ENCODE measurements at places on chromosomes 13 and 19.

GRCh38 chr19:35484252-35485036 lies 5.8 kb downstream of the KRTDAP start:
- DNase-seq, result no peak

DNA sequence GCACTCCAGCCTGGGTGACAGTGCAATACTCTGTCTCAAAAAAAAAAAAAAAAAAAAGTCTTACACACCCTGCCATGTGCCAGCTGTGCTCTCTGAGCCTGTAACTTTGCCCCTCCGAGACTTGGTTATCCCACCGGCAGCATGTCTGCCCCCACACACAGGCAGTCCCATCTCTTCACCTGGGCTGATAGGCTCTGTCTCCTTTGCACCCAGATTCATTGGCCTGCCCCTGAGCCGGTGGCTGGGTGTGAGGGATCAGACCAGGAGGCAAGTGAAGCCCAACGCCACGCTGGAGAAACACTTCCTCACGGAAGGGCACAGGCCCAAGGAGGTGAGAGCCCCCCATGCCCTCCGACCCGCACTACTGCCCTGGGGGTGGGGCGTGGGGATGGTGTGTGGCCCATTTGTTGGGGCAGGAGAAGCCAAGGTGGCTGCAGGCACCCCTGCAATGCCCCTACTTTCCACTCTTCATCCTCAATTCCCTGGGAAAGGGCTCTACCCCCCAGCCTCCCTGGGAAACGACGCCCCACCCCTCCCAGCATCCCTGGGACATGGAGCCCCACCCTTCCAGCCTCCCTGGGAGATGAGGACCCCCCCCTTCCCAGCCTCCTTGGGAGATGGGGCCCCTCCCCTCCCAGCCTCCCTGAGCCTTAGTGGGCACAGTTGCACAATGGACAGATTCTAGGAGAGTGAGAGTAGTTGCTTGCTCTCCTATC lies 45.3 kb downstream of the CERS4 start:
- no peak for DNase-seq

- DNase-seq, result no peak
Observed at GRCh38 chr13:50129081-50129705, 113.9 kb downstream of the KCNRG start.

- no peak for DNase-seq
Observed at GRCh38 chr19:58154287-58154678, 3.7 kb upstream of the ZNF329 start.

- no peak for DNase-seq
Observed at GRCh38 chr19:38559428-38560401, 58.0 kb downstream of the MAP4K1 start.

DNA sequence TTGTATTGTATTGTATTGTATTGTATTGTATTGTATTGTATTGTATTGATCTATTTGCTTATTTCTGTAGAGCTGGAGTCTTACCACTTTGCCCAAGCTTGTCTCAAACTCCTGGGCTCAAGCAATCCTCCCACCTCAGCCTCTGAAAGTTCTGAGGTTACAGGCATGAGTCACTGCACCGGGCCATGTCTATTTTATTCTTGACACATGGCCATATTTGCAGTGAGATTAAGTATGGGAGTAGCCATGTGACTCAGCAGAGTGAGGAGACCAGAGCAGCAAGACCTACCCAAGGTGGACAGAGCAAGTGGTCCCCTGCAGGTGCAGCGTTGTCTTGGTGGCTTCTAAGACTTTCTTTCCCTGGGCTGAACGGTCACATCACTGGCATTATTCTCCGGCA lies 49.1 kb upstream of the UBAC2 start:
- no peak for DNase-seq

- DNase-seq, result no peak
Observed at GRCh38 chr19:6490134-6490533, 8.5 kb upstream of the DENND1C start.

DNA sequence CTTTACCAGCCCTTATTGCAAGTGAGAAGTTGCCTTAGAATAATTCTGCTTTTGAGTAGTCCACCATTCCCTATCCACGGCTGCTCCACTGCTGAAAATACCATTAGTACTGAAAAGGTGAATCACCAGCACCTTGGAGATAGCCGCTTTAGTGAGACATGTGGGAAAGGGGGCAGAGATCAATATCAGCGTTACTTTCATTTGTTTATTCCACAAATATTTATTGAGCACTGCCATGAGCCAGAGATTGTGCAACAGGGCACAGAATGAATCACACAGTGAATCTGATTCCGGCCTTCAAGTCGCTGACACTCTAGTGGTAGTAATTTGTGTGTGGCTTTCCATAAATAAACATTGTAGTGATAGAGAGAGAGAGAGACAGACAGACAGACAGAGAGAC lies 31.5 kb upstream of the MYO16 start:
- DNase-seq, result no peak

- DNase-seq, result no peak
Observed at GRCh38 chr13:46373623-46374022, 13.4 kb downstream of the RUBCNL start.

- no peak for DNase-seq
Observed at GRCh38 chr19:5623397-5624017, 624 bp downstream of the SAFB start.

DNA sequence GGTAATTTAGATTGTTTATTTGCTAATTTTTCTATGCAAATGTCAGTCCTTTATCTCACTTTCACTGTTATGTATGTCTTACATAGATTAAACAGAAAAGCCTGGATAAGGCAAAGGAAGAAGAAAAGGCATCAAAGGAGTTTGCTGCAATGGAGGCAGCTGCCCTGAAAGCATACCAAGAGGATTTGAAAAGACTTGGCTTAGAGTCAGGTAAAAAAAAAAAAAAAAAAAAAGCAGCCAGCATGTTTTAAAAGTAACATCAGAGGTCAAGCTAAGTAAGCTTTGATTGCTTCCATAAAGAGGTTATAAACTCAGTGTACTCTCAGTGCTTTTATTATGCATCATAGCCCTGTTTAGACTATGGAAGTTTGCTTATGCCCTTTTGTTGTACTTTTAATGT lies 3.8 kb downstream of the WBP4 start:
- DNase-seq, result no peak

- DNase-seq, result no peak
Observed at GRCh38 chr19:33674626-33675367, 53.0 kb downstream of the CHST8 start.

DNA sequence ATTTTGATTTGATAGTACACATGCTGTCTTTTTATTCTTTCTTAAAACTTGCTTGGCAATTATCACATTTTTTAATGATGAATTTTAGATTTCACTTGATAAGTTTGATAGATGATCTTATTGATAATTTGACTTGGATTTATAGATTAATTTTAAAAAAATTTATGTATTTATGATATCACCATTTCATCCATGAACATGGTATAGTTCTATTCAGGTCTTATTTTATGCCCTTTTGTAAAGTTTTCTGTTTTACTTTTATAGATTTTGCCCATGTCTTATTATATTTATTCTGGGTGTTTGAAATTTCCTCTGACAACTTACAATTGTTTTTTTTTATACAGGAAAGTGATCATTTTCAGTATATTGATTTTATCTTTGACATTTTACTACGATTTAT lies 39.5 kb downstream of the ZNF536 start:
- no peak for DNase-seq

DNA sequence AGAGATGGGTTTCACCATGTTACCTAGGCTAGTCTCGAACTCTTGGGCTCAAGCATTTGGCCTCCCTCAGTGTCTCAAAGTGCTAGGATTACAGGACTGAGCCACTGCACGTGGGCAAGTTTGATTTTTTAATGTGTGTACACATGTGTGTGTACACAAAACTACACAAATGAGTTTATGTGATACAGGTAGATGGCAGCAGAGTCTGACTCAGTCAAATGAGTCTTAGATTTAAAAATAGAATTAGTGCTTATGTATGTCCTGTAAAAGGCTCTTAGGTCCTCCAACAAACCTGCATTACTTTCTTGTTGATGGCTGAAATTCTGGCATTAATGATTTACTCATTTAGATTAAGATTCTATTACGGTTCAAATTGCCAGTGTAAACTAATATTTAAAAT lies 293.7 kb downstream of the PCDH17 start:
- no peak for DNase-seq

DNA sequence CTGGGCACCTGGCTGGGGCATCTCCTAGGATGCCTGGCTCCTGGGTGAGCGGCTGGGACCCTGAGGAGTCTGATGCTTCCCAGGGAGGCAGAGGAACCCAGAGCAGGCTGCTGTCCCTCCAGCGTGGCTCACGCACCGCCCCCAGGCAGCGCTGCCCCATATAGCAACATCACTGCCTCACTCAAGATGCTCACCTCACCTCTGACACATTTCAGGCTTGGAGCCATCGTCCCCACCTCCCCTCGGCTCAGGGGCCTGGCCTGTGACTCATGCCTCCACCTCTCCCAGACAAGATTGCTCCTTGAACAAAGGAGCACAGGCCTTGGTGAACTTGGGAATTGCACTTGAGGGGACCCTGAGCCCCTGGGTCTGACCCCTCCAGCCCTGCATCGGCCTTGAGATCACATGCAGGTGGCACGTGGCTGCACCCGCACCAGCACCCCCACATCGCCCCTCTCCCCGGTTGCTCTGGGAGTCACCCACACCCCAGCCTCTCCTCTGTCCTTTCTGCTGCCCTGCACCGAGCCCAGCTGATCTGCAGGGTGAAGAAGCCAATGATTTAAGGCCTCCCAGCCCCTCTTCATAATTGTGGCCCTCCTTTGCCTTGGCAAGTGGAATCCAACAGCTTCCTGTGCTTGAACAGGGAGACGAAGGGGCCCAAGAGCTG lies 11.2 kb downstream of the CEBPA start:
- no peak for DNase-seq

DNA sequence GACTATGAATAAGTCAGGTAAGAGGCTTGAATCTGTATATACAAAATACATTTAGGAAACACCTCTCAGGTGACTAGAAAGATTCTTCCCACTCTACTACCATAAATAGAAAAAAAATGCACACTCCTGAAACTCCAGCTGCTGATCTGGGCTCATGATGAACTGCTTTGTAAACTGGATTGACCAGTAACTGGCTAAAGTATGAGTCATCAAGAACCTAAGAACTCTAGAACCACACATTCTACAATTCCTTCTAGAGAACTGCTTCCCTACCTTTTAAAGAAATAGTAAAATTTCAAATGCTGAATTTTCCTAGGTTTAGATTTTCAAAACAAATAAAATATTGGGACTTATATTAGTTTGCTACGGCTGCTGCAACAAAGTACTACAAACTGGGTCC lies 55.2 kb downstream of the ELF1 start:
- DNase-seq, result no peak

DNA sequence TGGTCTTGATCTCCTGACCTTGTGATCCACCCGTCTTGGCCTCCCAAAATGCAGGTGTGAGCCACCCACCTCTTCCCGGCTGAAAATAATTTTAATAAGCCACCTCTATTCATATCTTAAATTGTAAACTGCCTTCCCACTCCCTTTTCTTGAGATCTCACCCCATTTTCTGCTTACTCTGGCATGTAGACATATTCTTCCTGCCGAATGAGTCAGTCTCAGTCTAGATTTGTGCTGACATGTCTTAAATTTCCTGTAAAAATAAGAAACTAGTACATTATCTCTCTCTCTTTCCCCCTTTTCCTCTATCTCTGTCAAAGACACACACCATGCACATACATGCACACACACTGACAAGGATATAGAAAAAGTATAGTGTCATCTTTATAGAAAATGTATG lies 60.9 kb downstream of the THSD1 start:
- DNase-seq, result no peak

- no peak for DNase-seq
Observed at GRCh38 chr19:12607631-12608030, 3.0 kb downstream of the ZNF490 start.

- DNase-seq, result no peak
Observed at GRCh38 chr13:69291292-69291906, 816.2 kb upstream of the ATXN8OS start.

DNA sequence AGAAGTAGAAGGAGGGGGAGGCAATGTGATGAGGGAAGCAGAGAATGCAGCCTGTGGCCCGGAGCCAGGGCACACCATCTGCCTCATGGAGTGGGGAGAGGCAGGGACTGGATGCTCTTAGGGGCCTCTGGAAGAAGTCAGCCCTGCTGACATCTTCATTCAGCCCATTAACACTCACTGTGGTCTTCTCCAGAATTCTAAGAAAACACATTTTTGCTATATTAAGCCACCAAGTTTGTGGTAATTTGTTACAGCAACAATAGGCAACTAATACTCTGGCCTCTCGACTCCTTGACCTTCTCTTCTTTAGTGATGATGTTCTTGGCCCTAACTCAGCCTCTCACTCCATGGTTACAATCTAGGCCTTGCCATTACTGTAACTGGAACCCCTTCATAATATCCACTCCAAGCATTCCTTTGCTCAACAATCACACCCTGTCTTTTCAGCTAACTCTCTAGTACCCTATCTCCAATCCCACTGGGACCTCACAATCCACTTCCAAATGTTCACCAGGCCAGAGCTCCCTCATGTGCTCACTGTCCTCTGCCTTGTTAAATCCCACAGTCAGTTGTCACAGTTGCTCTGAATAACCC lies 98.5 kb downstream of the MIPEP start:
- DNase-seq, result no peak

DNA sequence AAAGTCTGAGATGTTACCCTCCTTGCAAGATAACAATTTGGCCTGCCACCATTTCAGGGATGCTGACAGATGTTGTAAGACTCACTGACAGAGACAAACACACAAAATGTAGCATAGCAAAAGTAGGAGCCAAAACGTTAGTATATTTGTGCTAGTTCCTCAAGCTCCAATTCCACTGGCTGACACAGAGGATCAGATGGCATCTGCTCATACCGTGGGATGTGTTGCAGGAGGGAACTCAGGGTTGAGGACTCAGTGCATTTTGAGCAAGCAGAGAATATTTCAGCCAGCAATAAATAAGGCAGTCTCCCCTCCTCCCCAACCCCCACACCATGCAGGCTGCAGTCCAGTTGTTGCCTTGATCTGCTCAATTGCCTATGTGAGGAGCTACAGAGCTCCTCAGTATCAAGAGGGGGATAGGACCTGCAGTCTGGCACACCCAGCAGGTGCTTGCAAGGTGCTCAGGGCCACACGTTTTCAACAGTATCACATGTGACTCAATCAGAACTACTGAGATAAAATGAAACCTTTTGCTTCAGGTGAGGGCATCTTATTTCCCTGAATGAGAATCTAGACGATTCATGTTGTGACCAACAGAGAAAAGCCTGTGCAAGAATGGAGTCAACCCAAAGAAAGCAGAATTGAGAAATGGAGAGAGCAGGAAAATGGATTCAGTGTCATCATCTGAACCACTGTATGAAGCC lies 23.6 kb upstream of the LRCH1 start:
- no peak for DNase-seq

GRCh38 chr13:101298517-101298916 lies 117.8 kb downstream of the NALCN start:
- DNase-seq, result no peak

DNA sequence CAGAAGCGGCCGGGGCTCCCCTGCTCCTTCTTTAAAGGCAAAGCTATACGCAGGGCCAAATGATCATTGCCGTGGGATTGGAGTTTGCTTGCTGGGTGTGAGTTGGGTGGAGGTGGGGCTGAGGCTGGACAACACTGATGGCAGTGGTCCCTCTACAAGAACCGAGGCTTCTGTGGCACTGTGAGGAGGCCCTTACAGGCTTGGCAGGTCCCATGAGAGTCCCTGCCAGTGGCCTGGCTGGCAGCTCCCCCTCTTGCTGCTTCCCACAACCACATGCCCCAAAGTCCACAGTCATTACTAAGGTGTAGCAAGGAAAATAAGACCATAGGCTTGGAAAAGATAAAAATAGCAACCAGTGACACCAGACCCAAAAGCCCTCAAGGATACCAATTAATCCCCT lies 98.4 kb downstream of the ANKRD10 start:
- DNase-seq, result no peak
